ENCODE measurements at places on chromosomes 11 and 22.

DNA sequence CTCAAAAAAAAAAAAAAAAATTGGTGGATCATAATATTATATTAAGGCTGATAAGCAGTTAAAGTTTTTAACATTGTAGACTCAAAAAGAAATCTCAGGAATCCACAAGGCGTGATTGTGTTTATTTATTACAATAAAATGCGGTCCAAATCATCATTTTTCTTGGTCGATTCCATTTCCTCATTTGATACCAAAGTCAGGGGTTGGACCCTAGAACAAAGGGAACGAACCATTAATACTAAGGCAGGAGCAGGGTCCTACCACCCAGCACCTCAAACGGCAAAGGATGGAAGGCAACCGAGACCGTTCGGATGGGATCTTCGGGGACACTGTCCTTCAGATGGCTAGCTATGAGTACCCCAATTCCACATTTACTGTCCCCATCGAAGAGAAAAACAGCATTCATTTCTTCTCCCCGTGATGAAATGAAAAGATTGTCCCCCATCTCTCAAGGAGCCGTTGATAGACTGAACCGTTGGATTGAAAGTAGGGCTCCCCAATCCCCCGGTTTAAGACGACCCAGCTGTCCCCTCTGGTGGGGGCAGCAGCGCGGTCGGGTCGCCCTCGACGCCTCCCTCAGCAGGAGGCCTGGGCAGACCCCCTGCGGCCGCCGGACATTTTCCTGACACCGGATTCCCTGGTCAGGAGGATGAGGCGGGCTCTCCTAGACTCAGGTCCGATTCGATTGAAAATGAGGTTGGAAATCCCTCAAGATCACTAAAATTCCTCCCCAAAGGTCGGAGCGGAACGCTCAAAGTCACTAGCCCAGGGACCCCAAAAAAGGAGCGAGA, 607 bp downstream of the DMC1 start:
- DNase-seq: no peak

DNA sequence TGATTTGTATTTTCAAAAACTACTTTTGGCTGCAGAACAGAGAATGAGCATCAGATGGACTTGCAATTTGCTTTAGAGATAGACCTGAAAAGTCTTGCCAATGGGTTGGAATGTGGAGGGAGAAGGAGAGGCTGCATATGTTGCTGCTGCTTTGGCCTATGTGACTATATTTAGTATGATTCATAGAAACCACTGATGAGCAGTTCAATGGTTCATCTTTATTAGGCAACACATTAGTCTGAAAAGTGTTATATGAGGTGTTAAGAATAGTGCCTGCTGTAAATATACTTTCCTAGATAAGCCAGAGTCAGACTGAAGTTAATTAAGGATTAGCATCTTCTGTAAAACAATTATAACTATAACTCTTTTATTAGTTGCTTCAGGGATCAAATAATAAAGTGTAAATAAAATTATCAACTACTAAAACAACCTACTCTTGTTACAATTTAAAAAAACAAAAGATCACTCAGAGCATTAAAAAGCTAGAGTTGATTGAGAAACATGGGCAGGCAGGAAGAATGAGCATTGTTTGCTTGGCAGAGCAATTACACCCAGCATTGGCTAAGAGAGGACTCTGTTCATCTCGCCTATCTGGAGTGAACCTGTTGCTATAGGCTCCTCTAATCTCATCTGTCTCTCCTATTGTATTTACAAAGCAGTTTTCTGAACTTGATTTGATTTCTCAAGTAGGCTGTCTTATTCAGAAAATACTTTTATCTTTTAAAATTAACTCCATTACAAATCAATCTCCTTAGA, 36.3 kb downstream of the HORMAD2 start:
- DNase-seq: peak; percentile 29

DNA sequence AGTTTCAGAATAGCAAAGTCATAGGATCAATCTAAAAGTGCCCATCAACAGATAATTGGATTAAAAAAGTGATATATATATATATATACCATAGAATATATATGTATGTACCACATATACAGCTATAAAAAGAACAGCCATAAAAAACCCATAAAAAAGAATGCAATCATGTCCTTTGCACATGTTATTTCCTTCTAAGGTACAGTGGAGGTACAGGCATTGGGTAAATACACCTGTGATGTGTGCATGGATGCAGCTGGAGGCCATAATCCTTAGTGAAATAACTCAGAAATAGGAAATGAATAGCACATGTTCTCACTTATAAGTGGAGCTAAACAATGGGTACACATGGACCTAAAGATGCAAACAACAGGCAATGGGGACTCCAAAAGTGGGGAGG, 7.1 kb upstream of the DKK3 start:
- DNase-seq: no peak

DNA sequence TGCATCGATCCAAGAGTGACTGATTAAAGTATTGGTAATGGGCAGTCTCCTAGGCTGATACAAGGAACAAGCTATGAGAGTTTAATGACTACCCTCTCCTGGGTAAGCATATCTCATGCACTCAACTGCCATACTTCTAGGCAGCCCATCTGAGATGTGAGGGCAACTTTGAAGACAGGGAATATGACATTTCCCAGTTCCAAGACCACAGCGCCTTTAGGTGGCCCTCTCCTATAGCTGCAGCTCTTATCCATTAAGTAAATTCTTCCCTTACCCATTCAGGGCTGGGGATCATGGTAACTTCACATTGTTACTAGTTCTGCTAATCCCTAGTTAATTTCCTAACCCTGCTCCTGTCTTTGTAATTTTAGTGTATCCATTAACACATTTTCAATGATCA, 157.3 kb upstream of the CTSC start:
- no peak for DNase-seq

DNA sequence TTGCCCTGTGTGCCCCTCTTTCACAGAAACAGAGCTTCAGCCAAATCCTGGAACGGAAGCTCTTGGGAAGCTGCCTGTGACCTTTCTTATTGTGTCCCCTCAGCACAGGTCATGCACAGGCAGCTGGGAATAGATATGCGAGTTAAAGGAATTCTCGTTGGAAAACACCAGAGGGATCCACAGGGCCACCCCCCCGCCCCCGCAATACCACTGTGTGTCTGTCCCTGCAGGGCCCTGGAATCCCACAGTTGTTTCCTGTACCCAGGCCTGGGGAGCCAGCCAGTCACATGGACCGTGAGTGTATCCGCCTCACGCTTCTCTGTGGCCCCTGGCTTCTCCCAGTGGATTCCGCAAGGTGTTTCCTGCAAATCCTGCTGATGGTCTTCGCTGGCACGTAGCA, 29.0 kb downstream of the TIMP3 start:
- DNase-seq: no peak

- DNase-seq: no peak
Measured at GRCh38 chr11:99383648-99384245, 363.0 kb downstream of the CNTN5 start.

- no peak for DNase-seq
Measured at GRCh38 chr11:93113824-93114223, 84.0 kb downstream of the SLC36A4 start.

DNA sequence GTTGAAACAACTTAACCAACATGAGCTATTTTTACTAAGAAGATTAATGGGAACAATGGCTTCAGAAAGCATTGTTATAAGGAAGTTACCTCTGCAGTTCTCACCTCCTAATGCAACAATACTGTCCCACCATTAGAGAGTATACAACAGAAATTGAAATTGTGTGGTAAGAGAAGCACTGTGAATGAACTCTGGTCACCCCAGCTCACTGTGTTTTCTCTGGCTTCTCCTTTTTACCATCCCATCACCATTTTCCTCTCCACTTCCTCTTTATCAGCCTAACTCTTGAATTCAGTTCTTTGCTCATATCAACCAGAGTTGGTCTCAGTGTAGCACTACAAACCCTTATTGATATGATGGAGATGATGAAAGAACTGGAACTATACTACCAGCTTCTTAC, 138.0 kb upstream of the POU2AF2 start:
- no peak for DNase-seq

- DNase-seq: no peak
Measured at GRCh38 chr11:66546966-66547661, 411 bp downstream of the ACTN3 start.

- no peak for DNase-seq
Measured at GRCh38 chr22:25672289-25673084, 69.5 kb upstream of the MYO18B start.

- DNase-seq: no peak
Measured at GRCh38 chr11:93936460-93936859, 84.7 kb upstream of the HEPHL1 start.

DNA sequence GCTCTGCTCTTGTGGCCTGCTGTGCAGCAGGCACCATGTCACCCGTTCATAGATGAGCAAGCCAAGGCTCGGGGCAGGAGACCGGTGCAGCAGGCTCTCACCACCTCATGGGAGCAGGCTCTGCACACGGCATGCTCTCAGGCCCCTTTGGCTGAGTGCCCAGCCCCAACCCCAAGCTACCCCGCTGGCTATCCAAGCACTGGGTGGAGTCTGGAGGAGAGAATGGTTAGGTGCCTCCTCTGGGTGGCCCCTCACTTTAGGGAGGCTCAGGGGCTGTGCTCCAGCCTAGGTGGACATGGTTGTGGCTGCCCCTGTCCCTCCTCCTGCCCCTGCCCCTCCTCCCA, 199.9 kb downstream of the IGLL1 start:
- DNase-seq: no peak

GRCh38 chr11:75655605-75656004, 13.2 kb downstream of the MAP6 start:
- peak; percentile 31 for DNase-seq

- no peak for DNase-seq
Measured at GRCh38 chr11:111788051-111788450, 21.9 kb upstream of the PPP2R1B start.

DNA sequence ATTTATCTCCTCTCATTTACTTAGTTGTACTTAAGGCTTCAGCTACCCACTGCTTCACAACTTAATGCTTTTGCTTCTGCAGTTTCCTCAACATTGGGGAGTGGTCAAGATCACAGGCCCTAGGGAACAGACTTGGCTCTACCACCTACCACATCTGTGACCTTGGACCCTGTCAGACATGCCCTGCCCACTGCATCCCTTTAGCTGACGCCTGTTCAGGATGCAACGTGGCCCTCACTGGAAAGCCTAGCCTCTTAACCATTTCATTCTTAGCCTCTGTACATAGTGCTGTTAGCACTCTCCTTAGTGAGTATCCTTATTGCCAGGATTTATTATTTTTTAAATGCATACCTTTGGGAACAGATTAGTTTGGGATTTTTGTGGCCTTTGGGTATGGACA, 34.4 kb downstream of the TNRC6B start:
- DNase-seq: no peak

- DNase-seq: peak; percentile 36
Measured at GRCh38 chr11:110000031-110000502, 93.1 kb upstream of the ZC3H12C start.

DNA sequence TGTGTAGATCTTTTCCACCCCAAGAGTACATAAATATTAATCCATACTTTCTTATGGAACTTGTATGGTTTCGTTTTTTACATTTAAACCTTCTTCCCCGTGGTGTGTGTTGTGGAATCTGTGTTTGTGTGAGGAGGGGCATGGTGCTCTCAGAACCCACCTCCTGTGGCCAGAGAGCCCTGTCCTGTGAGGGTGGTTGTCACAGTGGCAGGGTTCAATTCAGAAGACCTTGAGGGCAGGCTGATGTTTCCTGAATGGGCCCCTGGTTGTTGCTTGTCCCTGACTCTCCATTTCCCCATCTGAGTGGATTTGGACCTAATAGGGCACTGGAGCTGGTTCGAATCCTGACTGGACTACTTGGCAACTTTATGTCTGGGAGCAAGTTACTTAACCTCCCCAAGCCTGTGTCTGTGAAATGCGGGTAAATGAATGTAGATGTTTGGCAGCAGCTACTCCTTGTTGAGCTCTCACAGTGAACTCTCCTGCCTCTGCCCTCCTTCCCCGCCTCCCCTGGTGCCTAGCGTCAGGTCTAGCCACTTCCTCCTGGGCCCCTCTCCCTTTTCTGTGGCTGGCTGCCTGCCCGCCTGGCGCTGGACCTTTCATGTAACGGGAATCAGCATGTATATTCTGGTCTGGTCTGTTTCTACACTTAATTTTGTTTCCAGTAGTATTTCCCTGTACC, 7.3 kb downstream of the NEAT1 start:
- no peak for DNase-seq

DNA sequence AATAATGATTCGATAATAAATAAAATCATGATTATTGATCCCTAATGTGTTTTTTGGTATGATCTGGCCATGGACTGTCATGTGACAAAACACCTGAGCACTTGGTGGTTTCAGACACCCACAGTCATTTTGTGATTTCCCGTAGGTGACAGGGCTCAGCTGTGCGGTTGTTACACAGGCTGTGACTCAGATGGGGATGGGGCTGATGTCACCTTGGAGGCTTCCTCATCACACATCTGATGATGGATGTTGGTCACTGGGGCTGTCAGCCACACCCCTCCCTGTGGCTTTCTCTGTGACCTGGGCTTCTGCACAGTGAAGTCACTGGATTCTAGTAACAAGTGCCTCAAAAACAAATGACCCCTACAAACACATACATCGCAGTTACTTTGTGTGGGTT, 995.1 kb downstream of the BRD1 start:
- DNase-seq: no peak

- DNase-seq: no peak
Measured at GRCh38 chr11:18253233-18253632, 4.8 kb upstream of the SAA2 start.

GRCh38 chr22:30866216-30866615, 102.4 kb downstream of the MORC2 start:
- no peak for DNase-seq

DNA sequence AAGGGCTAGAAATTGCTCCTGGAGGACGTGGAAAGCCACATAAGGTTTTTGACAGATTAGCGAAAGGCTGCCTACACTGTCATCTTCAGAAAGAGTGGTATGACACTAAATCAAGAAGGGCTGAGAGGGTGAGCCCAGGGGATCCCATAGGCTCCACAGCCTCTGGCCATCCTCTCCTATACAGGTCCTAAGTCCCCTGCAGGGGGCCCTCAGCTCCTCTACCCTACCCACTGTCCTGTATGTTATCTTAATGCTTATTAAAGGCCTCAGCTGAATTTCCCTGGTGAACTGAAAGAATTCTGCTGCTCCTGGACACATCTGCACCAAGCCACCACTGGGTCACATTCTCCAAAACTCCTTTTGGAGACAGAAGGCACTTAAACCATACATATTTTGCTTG, 7.9 kb downstream of the KLHL22 start:
- no peak for DNase-seq

GRCh38 chr11:34792814-34793258, 123.3 kb downstream of the APIP start:
- no peak for DNase-seq

GRCh38 chr11:100419518-100419917, 267.6 kb upstream of the ARHGAP42 start:
- no peak for DNase-seq

- no peak for DNase-seq
Measured at GRCh38 chr11:20618083-20618482, 18.7 kb downstream of the SLC6A5 start.

- DNase-seq: no peak
Measured at GRCh38 chr22:36756031-36756430, 19.9 kb downstream of the IFT27 start.

DNA sequence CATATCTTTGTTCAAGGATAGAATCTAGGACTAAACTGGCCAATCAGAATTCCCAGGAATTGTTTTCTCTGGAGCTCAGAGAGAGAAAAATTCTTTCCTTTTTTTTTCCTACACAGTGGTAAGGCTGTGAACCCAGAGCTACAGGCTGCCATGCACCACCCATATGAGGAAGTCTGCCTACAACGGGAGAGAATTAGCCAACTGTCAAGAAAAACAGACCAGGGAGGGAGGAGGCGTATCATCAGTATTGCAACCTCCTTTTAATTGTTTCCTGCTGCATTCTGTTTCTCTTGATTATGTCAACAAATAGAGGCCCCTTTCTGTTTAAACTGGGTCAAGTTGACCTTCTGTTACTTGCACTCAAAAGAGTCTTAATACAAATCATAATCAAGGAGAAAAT, 176.5 kb upstream of the UBASH3B start:
- DNase-seq: no peak
